ENCODE measurements at places on chromosomes 5 and 9.
A peak's percentile ranks its signal among the peaks of the same experiment; 100 is the strongest.

- no peak for DNase-seq
Observed at GRCh38 chr5:145283141-145283810, 551.9 kb downstream of the PRELID2 start.

DNA sequence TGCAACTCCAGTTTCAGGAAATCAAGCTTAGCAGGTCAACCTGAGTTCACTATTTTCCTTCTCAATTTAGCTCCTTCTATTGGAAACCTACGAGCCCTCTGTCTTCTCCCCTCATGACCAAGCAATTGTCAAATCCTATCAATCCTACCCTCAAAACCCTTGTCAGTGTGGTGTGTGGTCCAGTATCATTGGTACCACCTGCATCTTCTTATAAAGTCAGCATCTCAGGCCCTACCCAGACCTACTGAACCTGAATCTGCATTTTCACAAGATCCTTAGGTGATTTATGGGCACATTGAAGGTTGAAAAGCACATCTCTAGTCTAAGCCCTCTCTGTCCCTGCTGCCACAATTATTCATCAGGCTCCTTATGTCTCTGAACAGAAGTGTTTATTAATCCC is 77.6 kb upstream of the NR4A3 start:
- no peak for DNase-seq

- no peak for DNase-seq
Observed at GRCh38 chr5:18992264-18992663, 995.7 kb downstream of the CDH18 start.

GRCh38 chr9:111661150-111661801 is at the start of gene GNG10:
Gene GNG10, plus strand, starts transcription at chr9:111661605. Its CDS starts 30 bp downstream, at chr9:111661635.
- peak; percentile 84 for DNase-seq

- DNase-seq, result no peak
Observed at GRCh38 chr9:77883846-77884771, 147.5 kb downstream of the GNAQ start.

GRCh38 chr9:27261517-27262211 is 35.3 kb downstream of the EQTN start:
- no peak for DNase-seq

GRCh38 chr9:116059466-116059865 is 94.1 kb upstream of the PAPPA start:
- no peak for DNase-seq

GRCh38 chr9:109251080-109251775 is 69.6 kb downstream of the EPB41L4B start:
- DNase-seq, result no peak

GRCh38 chr9:134735441-134736175 is 94.0 kb downstream of the COL5A1 start:
- no peak for DNase-seq

- DNase-seq, result no peak
Observed at GRCh38 chr9:33300546-33300945, 10.2 kb downstream of the NFX1 start.

DNA sequence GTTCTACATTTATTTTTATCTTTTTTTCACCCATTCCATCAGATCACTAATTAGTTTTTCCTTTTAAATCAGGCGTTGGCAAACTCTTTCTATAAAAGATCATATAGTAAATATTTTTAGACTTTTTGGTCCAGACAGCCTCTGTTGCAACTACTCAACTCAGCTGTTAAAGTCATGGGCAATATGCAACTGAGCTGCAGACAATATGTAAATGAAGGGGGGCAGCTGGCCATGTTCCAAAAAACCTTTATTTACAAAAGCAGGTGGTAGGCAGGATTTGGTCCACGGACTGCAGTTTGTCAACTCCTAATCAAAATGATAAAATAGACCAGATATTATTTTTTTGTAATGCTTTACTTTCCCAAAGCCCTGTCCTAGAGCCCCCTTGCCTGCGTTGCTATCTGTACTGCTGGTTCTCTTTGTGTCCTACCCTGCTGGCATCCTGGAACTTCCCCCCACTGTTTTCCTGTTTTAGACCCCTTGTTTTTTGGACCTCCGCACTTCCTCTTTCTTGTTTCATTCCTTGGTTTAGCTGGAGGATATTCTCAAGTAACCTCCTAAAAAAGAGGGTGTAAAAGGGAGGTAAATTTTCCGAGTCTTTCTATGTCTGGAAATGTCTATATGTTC is 24.7 kb upstream of the TNFSF8 start:
- DNase-seq, result no peak

GRCh38 chr5:112186401-112186990 is 232.6 kb downstream of the EPB41L4A start:
- no peak for DNase-seq

- DNase-seq, result no peak
Observed at GRCh38 chr9:95250462-95251221, 66.9 kb downstream of the FANCC start.

DNA sequence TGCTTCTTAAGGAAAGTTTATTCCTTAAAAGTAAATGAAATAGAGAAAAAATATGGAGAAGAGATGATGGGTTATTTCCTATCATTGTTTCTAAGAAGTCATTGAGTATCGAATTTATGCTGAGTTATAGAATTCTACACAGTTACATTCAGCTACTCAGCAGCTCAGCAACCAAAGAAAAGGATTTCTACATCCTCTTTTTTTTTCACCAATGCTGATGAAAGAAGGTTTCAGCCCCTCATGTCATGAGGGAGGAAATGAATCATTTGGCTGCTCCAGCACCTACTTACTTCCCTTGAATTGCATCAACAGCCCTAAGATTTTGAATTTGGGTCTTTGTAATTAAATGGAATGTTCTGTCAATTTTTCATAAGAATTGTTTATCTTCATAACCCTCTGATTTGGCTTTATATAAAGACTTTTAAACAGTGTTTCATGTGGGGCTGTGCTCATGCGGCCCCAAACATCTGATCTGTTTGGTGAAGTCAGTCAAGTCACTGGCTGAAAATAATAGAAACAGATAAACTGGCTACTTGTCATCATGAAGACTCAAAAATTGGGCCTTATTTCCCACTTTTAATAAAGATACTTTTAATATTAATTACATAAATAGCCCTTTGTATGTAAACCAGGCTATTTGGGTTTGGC is 18.5 kb upstream of the SNX2 start:
- no peak for DNase-seq

- DNase-seq, result no peak
Observed at GRCh38 chr9:101176384-101176783, 147.9 kb downstream of the PLPPR1 start.

GRCh38 chr5:87282269-87282668 is 14.6 kb downstream of the RASA1 start:
- DNase-seq, result no peak

DNA sequence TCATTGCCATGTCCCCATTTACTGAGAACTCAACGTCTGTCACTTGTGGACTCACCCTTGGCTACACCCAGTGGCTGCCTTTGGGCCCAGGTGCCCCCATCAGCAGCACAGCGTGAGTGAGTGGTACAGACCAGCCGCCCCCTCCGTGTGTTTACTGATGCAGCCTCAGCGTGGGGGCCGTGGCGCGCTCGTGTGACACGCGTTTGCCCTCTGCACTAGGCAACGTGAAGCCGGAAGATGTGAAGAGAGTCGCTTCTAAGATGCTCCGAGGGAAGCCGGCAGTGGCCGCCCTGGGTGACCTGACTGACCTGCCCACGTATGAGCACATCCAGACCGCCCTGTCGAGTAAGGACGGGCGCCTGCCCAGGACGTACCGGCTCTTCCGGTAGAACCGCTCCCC is 12.4 kb downstream of the PMPCA start:
- DNase-seq, result no peak

GRCh38 chr5:172878933-172879752 is 45.1 kb downstream of the ERGIC1 start:
- DNase-seq, result no peak

DNA sequence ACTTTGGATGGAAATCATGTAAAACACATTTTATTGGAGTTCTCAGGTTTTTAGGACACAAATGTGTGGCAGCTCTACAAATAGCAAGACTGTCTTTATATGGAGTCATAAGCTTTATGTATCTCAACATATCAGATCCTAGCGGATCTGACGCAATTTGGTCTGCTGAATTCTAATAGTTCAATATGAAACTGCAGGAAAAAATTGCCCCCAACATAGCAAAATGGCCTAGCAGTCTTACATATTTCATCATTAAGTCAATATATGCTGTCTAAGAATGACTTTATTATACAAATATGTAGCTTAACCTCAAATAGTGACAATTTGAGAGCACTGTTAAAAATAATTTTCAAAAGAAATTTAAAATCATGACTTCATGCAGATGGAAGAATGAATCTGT is 244.3 kb downstream of the TAF11L14 start:
- DNase-seq, result no peak

- no peak for DNase-seq
Observed at GRCh38 chr5:115810761-115811160, 5.7 kb downstream of the CDO1 start.

- no peak for DNase-seq
Observed at GRCh38 chr5:167918813-167919483, 372.5 kb upstream of the WWC1 start.

- DNase-seq, result no peak
Observed at GRCh38 chr9:114902786-114903524, 27.4 kb downstream of the TNFSF8 start.

- DNase-seq, result no peak
Observed at GRCh38 chr9:97536480-97536879, 35.0 kb downstream of the TMOD1 start.

- DNase-seq, result no peak
Observed at GRCh38 chr9:19445452-19445851, 36.6 kb downstream of the ACER2 start.

- DNase-seq, result no peak
Observed at GRCh38 chr5:1558944-1559343, 35.2 kb upstream of the LPCAT1 start.

DNA sequence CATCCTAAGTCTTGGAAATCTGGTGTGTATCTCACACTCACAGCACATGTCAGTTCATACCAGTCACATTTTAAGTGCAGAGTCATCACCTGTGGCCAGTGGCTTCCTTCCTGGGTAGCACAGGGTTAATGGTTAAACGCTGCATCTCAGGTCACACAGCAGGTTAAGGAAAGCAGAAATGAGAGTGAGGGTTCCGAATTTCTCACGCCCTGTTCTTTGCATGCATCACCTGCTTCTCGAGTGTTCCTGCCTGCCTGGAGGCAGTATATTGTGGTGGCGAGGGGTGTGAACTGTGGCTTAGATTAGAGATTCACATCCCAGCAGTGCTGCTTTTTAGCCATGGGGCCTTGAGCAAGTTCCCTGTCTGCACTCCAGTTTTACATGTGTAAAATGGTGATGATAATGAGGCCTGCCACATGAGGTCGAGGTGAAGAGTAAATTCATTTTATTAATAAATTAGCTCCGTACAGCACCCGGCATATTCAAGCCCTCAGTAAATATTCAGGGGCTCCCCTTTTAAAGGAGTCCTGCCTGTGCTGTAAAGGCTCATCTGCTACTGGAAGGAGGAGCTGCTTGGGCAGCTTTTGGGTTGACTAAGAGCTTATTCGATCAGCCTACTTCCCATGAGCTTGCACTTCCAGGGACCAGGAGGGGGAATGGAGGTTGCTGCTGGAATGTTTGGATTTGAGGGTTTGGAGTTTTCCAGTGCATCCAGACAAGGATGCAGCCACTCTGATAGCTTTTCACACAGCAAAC is 61.1 kb upstream of the SAP30L start:
- DNase-seq, result no peak

- no peak for DNase-seq
Observed at GRCh38 chr9:130340011-130340410, 74.5 kb downstream of the HMCN2 start.

DNA sequence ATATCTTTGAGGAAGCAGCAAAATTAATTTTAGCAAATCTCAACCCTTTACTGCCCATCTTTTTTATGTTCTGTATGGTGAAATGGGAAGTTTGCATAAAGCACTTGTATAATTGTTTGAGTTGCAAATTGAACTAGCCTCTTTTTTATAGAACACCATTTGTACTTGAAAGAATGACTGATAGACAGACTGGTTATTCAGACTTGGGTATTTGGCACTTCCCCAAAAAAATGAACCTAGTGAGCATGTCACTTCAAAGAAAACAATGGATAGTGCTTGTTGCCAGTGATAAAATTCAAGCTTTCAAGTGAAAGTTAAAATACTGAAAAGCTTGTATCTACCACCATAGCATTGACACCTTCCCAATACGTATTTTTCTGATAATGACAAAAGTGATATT is 115.8 kb downstream of the ERCC6L2 start:
- DNase-seq, result no peak

DNA sequence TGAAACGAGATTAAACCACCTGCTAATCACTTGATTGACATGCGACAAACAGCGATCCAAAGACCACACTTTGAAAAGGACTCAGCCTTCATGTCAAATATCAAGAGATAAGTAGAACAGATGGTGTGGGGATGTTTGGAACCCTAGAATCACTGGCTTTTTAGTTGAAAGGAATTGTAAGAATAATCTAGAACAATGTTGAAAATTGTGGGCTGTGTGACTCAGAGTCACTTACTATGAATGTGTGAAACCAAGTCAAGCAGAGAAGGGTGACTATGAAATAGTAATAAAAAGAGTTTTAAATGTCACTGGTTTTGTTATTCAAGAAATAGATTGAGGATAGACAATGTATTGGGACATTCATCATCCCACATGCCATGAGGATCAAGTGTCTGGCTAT is 14.1 kb upstream of the C1QTNF3 start:
- no peak for DNase-seq

DNA sequence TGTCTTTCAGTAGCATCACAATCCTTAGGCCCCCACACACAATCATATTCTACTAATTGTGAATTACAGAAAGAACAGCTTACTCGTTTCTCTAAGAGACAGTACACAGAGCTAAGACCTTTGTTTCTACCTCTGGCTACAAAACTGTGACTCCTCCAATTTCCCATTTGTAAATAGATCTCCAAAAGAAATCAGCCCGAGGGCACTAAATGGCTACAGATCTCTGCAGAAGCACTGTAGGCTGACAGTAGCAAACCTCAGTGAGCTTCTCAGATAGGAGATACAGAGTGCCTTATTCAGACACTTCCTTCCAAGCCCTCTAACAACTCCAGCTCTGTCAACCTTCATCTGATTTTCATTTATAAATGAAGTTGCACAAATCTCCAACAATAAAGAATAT is 51.0 kb downstream of the EFNA5 start:
- DNase-seq, result no peak

DNA sequence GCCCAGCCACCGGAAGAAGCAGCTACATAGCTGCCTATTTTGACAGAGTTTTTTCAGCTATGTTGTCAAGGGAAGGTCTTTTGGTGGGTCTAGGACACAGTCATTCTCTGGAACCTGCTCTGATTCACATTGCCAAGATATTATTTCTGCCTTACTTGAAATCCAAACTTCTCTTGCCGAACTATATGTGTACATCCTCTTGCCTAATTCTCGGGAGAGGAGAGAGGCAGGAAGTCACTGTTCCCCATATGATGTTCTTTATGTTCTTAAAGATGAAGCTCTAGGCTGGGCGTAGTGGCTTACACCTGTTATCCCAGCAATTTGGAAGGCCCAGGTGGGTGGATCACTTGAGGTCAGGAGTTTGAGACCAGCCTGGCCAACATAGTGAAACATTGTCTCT is 8.6 kb downstream of the TMEM252 start:
- DNase-seq, result no peak

- no peak for DNase-seq
Observed at GRCh38 chr5:178469011-178469974, 120.9 kb downstream of the COL23A1 start.

Data from activated T-cell treated with anti-CD3 and anti-CD28 coated beads, Interleukin-2, amount 50 U/mL, for 48 hours (primary cell).